ENCODE measurements at places on chromosomes 6 and 20.

- no peak for DNase-seq
Measured at GRCh38 chr6:17865798-17866725, 121.4 kb downstream of the KIF13A start.

DNA sequence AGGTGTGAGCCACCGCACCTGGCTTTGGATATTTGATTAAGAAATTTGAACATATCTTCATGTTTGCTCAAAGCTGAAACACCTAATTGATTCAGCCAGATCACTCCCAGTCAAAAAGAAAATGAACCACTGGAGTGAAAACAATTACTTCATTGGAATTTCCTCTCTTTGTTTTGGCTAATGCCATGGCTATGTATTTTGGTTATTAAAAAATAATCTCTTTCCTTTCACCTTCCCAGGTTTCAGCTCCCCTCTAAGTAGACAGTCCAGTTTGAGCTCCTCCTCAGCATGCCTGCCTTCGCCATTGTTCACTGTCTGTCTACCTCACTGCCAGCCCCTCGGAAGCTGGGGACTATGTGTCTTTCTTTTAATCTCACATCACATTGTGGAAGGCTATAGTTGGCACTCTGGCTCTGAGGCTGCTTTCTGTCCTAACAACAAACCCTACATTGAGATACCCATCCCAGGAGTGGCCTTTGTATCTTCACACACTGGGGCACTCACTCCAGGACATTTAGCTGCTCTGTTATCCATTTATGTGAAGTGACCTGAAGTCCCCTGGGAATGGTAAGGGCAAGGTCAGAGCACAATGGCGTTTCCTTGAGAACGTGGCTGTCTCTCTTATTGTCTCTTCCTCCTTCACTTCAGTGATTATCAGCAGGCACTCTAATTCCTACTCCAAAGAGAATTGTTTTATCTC is 764.0 kb upstream of the CITED2 start:
- no peak for DNase-seq

DNA sequence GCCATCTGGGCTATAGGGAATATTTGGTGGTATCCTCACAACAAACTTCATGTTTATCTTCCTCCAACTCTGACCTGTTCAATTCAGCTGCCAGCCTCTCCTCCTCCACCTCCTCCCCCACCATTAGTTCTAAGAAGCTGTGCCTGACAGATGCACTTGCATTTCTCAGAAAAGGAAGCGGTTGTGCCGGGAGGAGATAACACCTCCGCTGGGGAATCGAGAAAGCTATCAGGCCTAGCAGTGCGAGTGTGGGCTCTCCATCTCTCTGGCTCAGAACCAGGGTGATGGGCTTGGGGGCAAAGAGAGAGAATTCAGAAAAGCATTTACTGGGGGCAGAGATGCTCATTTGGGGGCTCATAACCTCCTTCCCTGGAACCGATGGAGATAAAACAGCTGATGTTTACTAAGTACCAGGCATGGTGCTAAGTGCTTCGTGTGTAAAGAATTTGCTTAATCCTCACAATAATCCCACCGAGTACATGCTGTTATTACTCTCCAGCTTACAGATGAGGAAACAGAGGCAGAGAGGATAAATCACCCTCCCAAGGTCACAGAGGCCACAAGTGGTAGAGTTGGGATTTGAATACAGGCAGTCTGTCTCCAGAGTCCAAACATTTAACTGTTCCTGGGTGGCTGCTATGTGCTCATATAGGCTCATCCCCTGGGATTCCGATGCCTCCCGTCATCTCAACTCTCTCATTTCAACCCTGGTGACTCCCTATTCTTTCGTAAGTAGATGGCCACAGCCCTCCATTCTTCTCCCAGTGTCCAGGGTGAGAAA is 38.3 kb downstream of the COX4I2 start:
- DNase-seq = peak; percentile 33

DNA sequence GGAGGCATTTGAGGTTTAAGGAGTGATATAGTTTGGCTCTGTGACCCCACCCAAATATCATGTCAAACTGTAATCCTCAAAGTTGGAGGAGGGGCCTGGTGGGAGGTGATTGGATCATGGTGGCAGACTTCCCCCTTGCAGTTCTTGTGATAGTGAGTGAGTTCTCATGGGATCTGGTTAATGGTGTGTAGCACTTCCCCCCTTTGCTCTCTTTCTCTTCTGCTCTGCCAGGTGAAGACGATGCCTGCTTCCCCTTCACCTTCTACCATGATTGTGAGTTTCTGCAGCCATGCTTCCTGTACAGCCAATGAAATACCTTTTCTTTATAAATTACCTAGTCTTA is 1.7 kb upstream of the HDDC2 start:
- DNase-seq = no peak

DNA sequence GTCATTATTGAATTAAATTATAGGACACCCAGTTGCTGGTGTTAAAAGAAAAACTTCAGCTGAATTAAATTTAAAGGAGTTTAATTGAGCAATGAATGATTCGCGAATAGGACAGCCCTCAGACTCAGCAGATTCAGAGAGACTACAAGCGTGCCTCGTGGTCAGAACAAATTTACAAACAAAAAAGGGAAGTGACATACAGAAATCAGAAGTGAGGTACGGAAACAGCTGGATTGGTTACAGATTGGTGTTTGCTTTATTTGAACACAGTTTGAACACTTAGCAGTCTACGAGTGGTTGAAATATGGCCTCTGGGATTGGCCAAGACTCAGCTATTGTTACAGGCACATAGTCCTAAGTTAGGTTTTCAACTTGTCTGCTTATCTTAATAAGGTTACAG is 25.8 kb upstream of the TNFRSF21 start:
- DNase-seq = no peak

- DNase-seq = no peak
Measured at GRCh38 chr20:58407966-58408557, 19.0 kb downstream of the VAPB start.

- DNase-seq = no peak
Measured at GRCh38 chr6:76422511-76423213, 350.2 kb upstream of the IMPG1 start.

- DNase-seq = no peak
Measured at GRCh38 chr6:72755752-72756151, 133.9 kb downstream of the KCNQ5 start.

DNA sequence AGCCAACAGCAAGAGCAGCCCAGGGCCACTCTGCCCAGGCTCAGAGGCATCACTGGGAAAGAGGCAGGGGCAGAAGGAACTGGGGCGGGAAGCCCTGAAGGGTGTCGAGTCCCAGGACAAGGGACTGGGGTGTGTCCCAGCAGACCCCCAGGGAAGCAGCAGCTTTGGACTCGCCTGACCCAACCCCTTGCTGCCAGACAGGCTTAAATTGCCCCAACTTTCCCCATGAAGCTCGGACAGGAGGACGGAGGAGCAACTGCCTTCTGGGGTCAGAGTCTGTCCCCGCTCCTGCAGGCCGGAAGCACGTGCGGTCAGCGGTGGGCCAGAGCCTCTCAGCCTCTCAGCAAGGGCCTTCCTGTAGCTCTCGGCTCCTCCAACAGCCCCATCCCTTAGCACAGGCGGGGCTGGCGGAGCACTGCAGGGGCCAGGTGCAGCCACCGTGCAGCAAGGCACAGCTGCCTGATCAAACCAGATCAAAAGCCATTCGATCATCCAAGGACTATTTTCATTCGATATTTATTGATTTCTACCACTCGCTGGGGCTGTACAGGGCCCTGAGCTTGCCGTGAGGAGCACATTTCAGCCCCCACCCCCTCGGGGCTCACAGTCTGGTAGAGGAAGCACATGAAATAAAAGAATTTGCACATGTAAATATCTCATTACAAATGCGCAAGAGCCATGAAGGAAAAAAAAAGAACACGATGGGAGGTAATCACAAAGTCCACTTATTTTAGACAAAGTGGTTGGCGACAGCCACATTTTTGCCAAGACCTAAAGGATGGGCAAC is 31.8 kb upstream of the STX16 start:
- no peak for DNase-seq

DNA sequence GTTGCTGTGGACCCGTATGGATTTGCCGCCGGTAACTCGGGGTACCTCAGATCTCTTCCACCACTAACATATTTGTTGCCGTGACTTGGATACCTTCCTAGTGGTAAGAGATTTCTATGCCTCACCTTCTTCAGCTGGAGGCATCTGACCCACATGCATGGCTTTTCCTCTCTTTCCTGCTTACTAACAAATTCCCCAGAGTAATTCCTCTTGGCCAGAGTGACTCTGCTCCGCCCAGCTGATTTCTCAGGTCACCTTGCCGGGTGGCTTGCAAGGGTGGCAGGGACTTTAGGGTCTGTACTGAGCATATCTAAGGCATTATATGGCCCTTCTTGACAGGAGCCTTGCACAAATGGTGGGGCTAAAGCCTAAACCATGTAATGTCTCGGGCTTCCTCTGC is 38.2 kb downstream of the FAM184A start:
- DNase-seq = no peak

- DNase-seq = no peak
Measured at GRCh38 chr6:45920819-45921511, 94.7 kb downstream of the CLIC5 start.

DNA sequence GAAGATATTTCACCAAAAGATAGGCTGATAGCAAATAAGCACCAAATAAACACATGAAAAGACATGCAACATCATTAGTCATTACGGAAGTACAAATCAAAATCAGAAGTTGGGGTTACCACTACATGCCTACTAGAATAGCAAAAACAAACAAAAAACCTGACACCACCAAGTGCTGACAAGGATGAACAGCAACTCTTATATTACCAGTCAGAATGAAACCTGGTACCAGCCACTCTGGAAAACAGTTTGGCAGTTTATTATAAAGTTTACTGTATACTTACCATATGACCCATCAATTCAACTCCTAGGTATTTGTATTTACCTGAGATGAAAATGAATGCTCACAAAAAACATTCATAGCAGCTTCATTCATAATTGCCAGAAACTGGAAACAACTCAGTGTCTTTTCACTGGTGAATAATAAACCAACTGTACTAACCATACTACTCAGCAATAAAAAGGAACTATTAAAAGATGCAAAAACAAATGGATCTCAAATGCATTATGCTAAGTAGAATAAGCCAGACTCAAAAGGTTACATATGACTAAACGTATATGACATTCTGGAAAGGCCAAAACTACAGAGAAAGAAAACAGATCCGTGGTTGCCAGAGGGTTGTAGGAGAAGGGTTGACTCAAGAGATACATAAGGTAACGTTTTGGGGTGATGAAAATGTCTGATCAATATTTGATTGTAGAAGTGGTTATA is 33.0 kb downstream of the NUP153 start:
- no peak for DNase-seq

DNA sequence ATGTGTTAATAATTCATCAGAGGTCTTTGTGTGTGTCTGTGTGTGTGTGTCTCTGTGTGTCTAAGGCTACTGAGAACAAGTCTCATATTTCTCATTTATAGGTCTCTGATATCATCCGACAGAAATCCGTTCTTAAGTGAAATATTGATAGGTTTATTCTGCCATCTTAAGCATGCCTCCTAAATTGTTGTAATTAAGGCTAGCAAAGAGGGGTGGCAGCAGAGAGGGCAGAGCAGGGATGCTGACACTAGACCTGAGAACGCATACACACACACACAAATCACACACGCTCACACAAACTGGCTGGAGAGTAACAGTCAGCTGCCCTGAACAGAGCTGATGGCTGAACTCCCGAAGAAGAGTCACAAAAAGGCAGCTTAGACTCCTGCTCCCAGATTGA is 84.9 kb upstream of the LRFN2 start:
- DNase-seq = no peak

DNA sequence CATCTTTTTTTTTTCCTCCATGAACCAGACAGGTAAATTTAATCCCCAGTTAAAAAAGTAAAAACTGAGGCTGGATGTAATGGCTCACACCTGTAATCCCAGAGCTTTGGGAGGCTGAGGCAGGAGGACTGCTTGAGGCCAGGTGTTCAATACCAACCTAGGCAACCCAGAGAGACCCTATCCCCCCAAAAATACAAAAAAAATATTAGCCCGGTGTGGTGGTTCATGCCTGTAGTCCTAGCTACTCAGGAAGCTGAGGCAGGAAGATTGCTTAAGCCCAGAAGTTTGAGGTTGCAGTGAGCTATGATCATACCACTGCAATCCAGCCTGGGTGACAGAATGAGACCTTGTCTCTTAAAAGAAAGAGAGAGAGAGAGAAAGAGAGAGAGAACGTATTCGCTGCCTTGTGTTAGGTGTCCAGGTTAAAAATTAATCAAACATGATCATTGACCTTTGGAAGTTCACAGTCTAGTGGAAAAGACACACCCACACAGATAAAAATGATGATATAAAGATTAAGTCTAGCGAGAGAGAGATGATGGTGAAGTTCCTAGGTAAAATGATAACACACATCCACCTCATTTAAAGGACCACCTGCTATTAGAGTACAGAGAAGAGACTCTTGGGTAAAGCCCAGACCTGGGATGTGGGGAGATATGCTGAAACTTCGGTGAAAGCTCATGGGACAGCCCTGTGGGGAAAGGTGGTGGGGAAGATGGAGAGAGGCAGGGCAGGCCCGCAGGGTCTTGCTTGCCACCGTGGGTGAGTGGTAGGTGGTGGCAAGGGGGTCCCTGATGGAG is 4.8 kb upstream of the NHSL1 start:
- DNase-seq = no peak

- DNase-seq = no peak
Measured at GRCh38 chr20:4469910-4470309, 251.8 kb upstream of the PRND start.

- DNase-seq = no peak
Measured at GRCh38 chr6:9810286-9810685, 604.6 kb downstream of the TFAP2A start.

DNA sequence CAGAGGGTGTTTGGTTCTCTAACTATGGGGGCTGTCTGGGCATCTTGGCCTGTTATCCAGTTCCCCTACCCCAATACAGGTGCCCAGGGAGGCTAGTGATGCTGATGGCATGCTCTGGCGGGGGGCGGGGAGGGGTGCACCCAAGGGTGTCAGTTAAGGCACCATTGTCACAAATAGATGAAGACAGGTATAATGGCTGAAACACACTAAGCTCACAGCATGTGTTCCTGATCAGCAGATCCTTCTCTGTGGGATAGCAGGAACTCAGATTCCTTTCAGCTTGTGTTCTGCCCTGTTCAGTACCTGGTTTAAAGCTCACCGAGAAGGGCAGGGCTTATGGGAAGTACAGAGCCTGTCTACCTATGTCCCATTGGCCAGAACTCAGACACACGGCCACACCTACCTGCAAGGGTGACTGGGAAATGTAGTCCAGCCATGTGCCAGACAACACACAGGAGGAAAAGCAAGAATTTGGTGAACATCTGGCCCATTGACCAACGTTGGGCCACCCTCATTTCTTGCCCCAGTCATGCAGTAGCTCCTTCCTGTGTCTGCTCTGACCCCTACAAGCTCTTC is 3.4 kb upstream of the RSPO4 start:
- no peak for DNase-seq

DNA sequence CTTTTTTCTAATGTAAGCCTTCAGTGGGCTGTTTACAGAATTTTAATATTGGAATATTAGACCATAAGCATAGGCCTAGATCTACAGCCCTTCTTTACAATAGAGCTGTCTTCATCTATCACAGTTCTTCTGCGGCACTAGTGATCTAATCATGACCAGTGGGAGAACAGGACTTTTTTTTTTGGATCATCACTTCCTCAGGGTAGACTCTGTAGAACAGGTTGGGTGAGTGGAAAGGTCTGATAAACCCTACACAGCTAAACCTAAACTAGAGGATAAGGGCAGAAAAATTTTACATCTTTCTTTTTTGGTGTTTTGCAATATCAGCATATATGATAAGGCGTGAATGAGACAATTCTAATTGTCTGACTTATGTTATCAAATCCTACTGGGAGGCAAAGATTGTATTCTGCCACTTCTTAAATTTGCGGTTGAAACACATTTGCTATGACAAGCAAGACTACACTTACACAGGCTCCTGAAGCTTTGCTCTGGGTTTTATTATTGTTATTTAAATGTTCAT is 52.2 kb downstream of the GOPC start:
- DNase-seq = no peak
